Caco-2 (cell line): ENCODE measurements at places on chromosomes 12 and 14.

GRCh38 chr12:26276709-26277108 lies 81.3 kb downstream of the SSPN start:
- DNase-seq, result no peak

DNA sequence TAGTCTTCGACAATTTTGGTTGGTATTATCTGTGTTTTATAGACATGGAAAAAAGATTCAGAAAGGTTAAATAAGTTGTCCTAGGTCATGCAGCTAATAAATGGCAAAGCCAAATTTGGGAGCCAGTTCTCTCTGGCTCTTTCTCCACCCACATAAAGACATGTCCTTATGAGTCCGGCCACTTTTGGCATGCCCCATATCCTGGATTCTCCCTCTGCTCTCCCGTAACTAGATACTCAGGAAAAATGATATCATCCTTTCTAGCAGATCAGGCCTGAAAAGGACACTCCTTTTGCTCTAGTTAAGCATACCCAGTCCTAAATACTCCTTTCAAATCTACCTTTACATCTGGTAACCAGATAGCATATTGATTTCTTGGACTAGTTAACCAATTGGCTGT lies 64.4 kb downstream of the TTLL5 start:
- DNase-seq, result no peak

- peak; percentile 58 for DNase-seq
Observed at GRCh38 chr12:12645485-12645884, 33.8 kb downstream of the CREBL2 start.

DNA sequence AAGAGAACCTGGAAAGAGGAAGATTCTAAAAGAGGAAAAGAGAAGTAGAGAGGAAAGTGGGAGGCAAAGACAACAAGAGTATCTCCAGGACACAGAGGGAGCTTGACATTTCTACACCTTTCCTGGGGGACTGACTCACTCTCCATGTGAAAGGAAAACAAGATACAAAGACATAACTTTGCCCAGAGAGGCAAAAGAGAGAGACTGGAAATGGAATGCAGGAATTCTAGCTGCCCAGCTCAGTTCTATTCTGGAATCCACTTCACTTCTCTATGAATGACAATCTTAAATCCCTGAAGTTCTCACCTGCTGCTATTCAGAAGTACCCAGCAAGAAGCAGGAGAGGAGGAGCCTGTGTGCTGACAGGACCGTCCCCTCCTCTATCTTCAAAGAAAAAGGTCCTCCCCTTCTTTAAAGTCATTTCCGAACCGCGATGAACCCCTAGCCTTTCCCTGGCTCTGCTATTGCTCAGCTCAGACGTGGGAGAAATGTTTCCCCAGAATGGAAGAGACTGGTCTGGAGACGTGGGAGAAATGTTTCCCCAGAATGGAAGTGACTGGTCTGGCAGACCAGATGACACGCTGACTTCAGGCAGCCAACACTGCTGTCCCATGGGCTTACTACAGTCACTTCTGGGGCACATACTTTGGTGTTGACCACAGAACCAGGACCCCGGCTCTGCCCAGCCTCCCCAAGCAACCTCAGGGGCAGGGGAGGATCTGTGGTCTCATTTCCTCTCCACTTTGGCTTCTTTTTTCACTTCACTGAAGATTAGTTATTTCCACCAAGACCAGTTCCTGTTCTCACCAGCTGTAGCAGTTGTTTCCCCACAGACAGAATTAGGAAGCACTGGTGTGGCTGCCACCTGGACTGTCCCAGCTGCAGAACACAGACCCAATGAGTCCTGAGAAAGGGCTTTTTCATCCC lies 8.3 kb downstream of the FMNL3 start:
- no peak for DNase-seq

- DNase-seq, result no peak
Observed at GRCh38 chr14:76867516-76868453, 41.6 kb downstream of the LRRC74A start.

DNA sequence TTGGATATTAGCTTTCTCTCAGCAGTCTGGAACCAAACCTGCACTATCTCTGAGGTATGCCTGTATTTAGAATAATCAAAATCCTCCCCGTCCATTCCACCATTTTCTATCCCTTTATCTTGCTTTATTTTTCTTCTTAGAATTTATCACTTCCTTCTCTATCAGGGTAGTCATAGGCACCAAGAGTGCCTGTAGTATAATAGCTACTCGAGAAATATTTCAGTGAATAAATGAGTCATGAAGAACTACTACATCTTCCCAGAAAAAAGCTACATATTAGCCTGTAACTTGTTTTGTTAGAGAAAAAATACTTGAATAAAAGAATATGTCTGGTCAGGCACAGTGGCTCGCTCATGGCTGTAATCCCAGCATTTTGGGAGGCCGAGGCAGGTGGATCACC lies 4.3 kb downstream of the SLC2A14 start:
- no peak for DNase-seq

DNA sequence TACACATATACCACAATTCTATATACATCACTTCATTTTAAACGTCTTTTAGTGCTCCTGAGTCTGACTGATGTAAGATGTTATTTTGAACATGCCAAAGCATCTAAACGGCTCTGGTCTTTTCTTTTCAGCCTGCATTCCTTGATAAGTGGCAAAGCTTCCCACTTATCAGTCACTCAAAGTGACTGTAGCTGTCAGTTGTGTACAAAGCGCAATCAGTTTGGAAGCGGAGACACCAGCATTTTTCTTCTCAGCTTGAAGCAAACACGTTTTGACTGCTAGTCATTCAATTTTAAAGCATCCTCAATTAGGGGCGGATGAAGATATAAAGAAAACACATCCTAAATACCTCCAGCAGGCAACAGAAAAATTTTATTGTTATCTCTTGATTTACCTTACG lies 226.8 kb downstream of the SOX5 start:
- no peak for DNase-seq

- DNase-seq, result no peak
Observed at GRCh38 chr12:2014231-2014630, 10.0 kb upstream of the DCP1B start.

DNA sequence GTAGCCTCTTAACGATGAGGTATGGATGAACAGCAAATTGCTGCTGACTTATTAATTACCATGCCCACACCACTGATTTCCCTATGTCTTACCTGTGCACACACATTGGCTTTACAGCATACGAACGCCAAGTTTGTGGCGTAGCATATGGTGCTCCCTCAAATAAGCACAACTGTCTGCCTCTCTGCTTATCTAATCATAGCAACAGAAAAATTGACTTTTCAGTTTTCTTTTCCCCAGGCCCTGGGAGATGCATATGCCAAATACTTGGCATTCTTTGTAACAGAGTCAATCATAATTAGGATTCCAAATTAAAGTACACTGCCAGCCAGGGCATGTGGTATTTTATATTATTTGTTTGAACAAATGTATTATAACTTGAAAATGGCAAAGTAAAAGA lies 625.5 kb downstream of the DIO2 start:
- no peak for DNase-seq

DNA sequence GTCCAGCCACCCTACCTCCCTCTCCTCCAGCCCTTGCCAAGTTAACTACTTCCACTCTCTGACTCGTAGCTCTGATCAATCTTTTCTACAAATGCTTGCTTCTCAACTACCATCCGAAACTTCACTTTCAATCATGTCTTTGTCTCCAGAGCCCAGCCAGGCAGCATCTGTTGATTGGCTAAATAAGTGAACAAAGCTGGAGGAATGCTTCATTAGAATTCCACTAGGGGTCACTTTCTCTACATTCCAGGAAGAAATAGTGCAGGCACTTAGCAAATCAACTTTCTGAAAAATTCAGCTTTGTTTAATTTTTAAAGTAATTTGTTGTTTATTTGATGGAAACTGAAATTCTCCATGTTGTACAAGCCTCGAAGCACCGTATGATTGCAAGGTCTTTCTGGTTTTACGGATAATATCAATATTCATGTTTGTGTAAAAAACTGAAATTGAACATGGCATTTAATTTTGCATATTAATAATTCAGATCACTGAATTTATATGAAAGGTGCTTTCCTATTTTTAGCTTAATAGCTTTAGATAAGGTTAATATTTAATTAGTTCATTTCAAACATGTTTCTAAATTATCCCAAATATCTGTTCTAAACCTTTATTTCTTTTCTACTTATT lies 32.4 kb upstream of the HELB start:
- DNase-seq, result no peak

DNA sequence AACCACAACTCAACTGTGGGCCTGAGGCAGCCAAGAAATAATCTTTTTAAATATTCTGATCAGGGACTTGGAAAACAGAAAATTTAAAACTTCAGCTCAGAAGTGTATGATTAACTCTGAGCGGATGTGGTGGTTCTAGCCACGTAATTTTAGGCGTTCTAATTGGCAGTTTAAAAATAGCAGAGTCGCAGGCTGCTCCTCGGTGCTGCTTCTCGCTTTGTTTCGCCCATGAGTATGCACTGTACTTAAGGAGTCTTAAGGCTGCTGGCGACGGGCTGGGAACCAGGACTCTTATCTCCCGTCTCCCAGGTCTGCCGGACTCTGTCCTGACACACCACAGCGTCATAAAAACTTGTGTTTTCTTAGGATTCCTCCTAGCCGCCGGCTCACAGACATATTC lies 113.4 kb upstream of the PELI2 start:
- peak; percentile 62 for DNase-seq

DNA sequence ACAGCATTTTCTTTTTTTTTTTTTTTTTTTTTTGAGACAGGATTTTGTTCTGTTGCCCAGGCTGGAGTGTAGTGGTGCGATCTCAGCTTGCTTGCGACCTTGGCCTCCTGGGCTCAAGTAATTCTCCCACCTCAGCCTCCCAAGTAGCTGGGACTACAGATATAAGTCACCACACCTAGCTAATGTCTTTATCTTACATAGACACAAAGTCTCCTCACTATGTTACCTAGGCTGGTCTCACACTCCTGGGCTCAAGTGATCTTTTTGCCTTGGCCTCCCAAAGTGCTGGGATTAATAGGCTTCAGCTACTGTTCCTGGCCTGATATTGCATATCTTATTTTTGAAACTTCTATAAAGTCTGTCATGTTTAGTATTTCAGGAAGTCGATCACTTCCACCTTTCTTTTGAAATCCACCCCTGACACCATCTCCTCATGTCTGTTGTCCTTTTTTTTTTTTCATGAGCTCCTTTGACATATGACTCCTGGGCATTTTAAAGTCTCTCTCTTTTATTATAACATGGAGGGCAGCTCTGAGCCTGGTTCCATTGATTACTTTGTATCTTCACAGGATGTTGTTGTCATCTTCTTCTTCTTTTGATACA lies 5.9 kb upstream of the A2ML1 start:
- no peak for DNase-seq

GRCh38 chr12:94676031-94676641 lies 25.8 kb upstream of the TMCC3 start:
- DNase-seq, result no peak

- no peak for DNase-seq
Observed at GRCh38 chr14:71208702-71209357, 301.6 kb downstream of the PCNX1 start.

- peak; percentile 23 for DNase-seq
Observed at GRCh38 chr14:59918824-59919569, 947 bp upstream of the LRRC9 start.

DNA sequence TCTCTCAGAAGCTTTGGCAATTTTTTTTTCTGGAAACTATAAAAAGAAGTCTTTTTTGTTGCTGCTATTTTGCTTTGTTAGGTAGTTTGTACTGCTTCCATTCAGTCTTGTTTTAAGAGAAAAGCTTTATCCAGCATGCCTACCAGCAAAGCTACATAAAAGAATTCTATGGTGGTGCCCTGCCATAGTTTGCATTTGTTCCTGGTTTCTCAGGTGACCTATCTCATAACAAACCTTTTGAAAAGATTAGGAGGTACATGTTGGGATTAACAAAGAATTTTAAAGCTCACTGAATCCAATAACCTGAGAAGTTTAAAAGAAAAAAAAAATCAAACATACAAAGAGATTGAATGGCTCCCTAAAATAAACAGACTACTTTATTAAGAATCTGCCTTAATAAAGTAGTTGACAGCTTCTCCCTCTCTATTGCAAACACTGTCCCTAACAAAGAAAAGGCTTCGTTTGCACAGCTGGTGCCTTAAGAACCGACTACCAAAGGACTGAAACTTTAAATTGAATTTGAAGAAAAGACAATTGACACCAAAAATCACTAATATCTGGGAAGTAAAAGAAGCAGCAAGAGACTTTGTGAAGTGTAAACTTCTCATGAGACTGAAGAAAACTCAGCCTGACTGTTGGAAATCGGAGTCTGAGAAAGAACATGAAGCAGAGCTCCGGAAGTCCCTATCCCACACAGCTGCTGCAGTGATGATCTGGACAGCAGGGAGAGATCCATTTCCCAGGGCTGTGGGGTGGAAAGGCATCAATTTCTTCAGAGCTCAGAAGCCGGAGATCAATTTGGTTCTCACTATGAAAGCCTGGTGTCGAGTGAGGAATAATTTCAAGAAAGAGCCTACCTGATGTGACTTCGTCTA lies 102.7 kb upstream of the PLEKHA5 start:
- no peak for DNase-seq
